Common myeloid progenitor, CD34-positive (primary cell): ENCODE measurements at places on chromosomes 16 and 17.

GRCh38 chr17:37261286-37261685 is 114.5 kb upstream of the C17orf78 start:
- peak; percentile 18 for DNase-seq

DNA sequence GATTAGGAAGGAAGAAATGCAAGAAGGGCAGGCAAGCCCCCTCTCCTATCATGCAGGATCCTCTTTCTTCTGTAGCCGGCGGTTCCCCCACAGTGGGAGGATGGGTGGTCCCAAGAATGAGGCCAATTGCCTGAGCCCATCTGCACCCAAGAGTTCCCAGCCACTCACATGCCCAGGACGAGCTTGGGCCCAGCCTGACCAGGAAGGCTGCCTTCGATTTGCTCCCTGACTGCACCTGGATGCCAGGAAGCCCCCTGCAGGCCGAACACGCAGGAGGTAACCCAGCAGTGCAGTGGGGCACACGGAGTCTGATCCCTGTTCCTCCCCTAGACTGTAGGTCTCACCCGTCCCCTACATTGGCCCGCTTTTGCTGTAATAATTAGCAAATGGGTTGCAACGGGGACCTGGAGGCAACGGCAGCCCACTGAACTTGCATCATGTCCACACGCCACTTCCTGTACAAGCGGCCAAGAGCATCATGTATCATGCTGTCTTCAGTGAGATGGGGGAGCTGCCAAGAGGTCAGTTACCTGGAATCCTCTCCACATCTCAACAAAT is 67.5 kb downstream of the AMFR start:
- no peak for DNase-seq

DNA sequence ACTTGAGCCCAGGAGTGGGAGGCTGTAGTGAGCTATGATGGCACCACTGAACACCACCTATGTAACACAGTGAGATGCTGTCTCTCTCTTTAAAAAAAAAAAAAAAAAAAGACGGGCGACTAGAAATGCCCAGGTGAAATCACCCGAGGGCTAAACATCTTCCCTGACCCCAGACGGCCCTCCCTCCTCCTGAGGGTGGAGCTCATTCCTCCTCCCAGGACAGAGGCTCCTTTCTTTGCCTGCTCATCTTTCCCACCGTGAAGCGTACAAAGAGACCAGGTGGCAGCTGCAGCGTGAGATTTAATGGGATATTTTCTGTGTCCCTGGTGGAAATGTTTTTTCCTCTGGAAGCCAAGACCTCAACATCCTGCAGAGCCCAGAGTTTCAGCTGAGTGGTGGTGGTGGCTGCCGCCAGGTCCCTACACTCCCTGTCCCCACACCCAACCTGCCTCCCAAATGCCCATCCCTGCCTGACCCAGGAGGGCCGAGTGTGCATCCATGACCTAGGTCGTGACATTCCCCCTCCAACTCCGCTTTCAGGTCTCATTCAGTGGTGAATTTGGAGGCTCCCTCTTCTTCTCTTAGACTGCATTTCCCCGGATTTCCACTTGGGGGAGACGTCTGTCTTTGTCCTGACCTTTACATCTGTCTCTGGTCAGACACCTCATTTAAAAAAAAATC is 14.4 kb upstream of the GPRC5B start:
- peak; percentile 39 for DNase-seq

DNA sequence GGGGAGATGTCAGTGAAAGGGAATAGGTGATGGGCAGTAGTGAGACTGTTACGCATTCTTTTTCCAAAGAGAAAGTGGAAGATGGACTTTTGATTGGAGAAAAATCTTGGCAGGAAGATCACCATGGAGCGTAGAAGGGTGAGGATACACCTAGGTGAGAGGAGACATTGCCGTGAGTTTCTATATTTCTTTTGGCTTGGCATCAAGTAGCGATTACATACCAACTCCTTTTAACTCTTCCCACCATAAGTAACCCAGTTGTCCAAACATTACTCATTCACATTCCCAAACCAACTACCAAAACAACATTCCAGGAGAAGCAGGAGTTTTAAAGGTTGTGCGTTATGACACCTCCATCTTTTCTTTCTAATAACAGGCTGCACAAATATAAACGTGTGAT is 10.7 kb upstream of the KRT28 start:
- DNase-seq = no peak

- DNase-seq = peak; percentile 42
Observed at GRCh38 chr16:14303182-14303618, 232.1 kb downstream of the MRTFB start.

GRCh38 chr17:8994319-8994718 is 27.0 kb upstream of the NTN1 start:
- DNase-seq = peak; percentile 46

DNA sequence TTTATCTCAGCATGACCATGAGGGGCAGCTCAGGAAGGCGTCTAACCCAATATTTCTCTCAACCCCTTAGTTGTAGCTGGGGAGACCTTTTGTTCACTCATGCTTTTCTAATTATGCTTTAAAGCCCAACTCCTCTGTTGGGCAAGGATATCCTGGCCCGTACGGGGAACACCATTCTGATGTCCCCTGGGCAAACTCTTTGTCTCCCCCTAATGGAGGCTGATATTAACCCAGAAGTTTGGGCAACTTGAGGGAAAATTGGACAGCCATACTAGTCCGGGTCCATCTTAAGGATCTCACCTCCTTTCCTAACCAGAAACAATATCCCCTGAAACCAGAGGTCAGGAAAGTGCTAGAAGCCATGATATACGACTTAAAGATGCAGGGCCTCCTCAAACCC is 143.7 kb upstream of the COX10 start:
- DNase-seq = no peak

GRCh38 chr16:86580063-86580790 is 1.9 kb downstream of the FOXL1 start:
- no peak for DNase-seq

DNA sequence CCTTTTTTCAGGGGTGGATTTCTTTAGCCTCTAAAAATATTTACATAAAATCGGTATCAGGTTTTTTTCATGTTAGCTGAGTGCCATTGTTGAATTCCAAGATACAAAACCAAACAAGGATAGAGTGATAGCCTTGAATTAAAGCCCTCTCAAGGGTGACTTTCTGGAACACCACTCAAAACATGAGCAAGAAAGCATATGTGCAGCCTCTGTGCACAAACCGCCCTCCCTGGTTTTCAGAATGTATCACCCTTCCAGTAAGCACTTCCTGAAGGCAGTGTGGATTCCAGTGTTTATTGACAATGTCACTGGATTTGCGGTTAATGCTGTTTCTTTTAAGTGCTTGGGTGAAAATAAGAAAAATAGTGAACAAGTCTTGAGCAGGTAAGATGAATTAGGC is 597.7 kb downstream of the TMEM114 start:
- DNase-seq = no peak

DNA sequence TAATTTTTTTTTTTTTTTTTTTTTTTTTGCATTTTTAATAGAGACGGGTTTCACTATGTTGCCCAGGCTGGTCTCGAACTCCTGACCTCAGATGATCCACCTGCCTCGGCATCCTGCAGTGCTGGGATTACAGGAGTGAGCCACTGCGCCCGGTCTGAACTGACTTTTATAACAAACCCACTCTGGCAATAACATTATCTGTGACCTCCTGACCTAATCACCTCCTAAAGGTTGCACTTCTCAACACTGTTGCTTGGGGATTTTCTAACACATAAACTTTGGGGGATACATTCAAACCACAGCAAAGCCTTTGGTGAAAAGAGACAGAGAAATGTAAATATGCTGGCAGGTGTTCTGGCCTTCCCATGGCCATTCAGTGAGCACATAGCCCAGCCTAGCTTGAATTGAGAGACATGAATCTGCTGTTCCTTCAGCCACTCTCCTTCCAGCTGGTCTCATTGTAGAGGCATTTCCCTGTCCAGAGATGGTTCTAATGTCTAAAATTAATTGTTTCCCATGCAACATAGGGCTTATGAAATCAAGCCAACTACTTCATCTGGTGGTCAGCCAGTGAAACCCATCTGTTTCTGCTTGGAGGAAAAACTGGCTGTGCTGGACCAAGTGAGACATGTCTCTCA is 28.3 kb downstream of the LYRM1 start:
- no peak for DNase-seq

DNA sequence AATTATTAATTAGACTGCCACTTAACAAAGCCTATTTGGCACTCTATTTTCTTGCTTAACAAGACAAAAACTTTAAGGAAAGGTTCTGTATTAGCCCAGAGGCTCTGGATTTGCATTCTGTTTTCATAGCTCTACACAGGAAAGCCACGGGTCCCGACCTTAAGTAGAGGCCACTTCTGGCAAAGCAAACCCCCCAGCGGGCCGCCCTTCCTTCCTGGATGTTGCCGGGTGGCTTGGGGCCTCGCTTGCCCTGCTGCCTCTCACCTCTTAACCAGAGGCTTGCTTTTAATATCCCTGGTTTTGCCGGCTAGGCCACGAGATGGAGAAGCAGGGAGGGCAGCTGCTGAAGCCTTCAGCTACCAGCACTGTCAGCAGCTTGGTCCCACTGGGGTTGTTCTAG is 4.4 kb downstream of the RTN4RL1 start:
- DNase-seq = peak; percentile 29

DNA sequence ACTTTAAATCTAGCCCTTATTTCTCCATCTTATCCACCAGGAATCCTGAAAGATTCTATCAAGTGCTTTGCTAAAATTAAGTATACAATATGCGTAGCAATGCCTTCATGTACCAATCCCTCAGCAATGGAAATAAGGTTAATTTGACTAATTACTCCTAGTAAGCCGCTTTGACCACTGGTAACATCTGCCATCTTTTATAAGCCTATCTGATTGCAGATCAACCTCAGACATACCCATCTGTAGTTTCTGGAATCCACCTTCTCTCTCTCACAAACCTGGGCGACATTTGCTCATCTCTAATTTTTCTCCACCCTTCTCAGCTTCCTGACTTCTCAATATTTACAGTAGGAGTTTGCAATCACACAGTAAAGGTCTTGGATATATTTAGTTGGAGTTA is 138.8 kb upstream of the CRHR1 start:
- no peak for DNase-seq

DNA sequence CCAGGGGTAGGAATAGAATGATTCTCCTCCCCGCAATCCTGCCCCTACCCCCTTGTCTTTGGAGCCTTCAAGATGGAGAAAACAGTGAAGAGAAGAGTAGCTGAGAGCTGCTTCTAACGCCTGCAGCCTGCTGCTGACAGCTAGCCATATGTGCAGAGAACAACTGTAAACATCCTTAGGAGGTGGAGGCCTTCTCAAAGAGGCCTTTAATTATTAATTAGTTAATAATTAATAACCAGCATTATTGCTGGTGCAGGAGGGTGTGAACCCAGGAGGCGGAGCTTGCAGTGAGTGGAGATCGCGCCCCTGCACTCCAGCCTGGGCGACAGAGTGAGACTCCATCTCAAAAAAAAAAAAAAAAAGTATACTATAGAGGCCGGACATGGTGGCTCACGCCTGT is 8.5 kb downstream of the BFAR start:
- DNase-seq = no peak

DNA sequence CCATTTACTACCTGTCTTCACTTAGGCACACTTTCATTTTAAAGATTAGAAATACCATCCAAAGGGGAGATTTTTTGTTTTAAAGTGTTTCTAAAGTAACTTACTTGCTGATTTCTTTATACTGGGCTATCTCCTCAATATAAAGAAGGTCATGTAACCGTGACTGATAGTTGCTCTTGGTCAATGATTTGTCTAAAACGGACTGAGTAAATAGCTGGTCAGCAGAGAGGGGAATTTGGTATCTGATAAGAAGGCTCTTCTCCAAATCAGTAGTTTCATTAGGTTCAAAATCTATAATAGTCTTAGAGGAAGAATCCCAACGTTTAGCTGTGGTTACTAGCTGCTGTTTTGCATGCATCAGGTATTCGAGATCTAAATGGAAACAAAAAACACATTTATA is 66.4 kb downstream of the HELZ start:
- no peak for DNase-seq

DNA sequence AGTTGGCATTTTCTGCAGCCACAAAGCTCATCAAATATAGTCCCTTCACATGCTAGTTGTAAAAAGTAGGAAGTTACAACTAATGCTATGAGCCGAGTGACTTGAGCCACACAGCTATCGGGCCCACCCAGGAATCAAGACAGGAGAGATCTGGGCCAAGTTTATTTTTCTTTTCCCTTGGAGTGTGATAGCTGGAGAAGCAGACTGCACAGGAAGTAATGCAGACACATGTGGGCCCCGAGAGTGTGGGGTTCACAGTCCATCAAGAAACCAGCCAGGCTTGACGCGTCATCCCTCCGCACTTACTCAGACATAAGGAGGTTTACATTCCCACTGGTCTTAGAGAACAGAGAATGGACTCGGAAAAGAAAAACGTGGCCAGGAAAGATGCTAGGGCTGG is 403.1 kb upstream of the CDH11 start:
- peak; percentile 20 for DNase-seq

DNA sequence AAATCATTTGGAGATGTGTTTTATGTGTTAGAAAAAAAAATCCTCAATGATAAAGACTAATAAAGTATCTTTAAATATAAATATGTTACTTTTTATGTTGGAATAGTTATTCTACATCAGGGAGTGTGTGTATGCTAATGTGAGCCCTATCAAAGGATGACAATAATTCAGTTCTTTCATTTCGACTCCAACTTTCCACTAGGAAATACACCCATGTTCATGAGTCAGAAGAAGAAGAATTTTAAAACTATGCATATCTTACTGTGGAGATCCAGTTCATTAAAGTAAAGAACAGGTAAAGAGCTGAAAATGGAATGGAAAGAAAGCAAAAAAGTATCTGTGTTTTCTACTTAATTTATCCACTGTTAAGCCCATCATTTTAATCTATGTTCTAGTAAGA is 399.8 kb downstream of the KCNJ2 start:
- DNase-seq = no peak

GRCh38 chr17:8222380-8222629 is 11.9 kb upstream of the AURKB start:
- no peak for DNase-seq

- no peak for DNase-seq
Observed at GRCh38 chr17:12047681-12048376, 27.2 kb downstream of the MAP2K4 start.

DNA sequence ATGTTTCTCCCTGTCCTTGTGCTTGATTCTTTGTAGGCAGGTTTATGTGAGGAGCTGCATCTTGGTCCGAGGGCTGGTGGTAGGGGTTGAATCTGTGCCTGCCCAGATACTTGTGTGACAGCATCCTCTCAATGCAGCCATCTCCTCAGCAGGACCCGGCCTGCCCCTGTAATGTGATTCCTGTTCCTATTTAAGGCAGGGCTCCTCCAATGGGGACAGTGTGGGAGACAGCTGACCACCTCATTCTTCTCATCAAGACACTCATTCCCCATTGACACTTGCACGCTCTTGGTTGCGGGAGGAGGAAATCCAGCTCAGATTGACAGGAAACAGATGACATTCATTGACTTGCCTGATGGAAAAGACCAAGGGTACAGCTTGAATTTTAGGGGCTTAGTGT is 384.5 kb downstream of the CPPED1 start:
- DNase-seq = no peak
